ENCODE measurements at places on chromosomes 5 and 9.

- DNase-seq = no peak
Observed at GRCh38 chr5:163916376-163916775, 411.0 kb downstream of the MAT2B start.

GRCh38 chr9:117757561-117758190 lies 53.5 kb downstream of the TLR4 start:
- DNase-seq = peak; percentile 2

- DNase-seq = no peak
Observed at GRCh38 chr5:115455301-115455707, 89.3 kb downstream of the FEM1C start.

DNA sequence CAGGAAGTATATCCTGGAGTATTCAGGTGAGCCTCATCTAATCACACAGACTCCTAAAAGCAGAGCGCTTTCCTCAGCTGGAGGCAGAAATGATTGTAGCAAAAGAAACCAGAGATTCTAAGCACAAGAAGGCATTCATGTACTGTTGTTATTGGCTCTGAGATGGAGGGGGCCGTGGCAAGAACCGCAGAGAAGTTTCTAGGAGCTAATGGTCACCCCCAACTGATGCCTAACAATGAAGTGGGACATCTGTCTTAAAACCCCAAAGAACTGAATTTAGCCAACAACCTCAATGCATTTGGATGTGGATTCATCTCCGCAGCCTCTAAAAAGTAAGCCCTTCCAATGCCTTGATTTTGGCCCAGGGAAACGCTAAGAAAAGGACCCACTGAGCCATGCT lies 76.3 kb downstream of the ADAMTSL1 start:
- no peak for DNase-seq
